ENCODE measurements at places on chromosomes 1 and 21. TPM values are rescaled to one million over a fixed set of nuclear protein-coding genes. Genes with fewer than 3 reads are reported as not detected.

The CLCA4 gene
- polyA plus RNA-seq: 0.34 TPM

The AVPR1B gene
- not detected for polyA plus RNA-seq

The SPRR1A gene
- not detected for polyA plus RNA-seq

The CFHR5 gene
- polyA plus RNA-seq: not detected

The SPATA45 gene
- not detected for polyA plus RNA-seq

The BMP8B gene
- 0.06 TPM for polyA plus RNA-seq

The MMEL1 gene
- polyA plus RNA-seq: not detected

The LGR6 gene
- polyA plus RNA-seq: 0.15 TPM

The TMEM81 gene
- polyA plus RNA-seq: 1.9 TPM

The CYP4X1 gene
- 0.22 TPM for polyA plus RNA-seq

The MFSD2A gene
- polyA plus RNA-seq: 49.3 TPM

The NUDT4B gene
- 15.7 TPM for polyA plus RNA-seq

The JAM2 gene
- polyA plus RNA-seq: 0.01 TPM

The ATAD3C gene
- 2.6 TPM for polyA plus RNA-seq

The OR2T11 gene
- not detected for polyA plus RNA-seq

The MARK1 gene
- polyA plus RNA-seq: 5.0 TPM

The FAM110D gene
- polyA plus RNA-seq: not detected

The FMO2 gene
- not detected for polyA plus RNA-seq

The KLF17 gene
- 0.01 TPM for polyA plus RNA-seq

The CCDC17 gene
- polyA plus RNA-seq: 0.17 TPM

The PTGFR gene
- polyA plus RNA-seq: 0.02 TPM

The HSPB7 gene
- polyA plus RNA-seq: not detected

The ALPL gene
- 0.09 TPM for polyA plus RNA-seq

The ATAD3A gene
- polyA plus RNA-seq: 37.0 TPM

The ARMH1 gene
- polyA plus RNA-seq: 0.51 TPM

The ERVH48-1 gene
- not detected for polyA plus RNA-seq

The ARHGAP30 gene
- polyA plus RNA-seq: 0.03 TPM

The SPRR1B gene
- polyA plus RNA-seq: 168 TPM

The TRAF3IP3 gene
- not detected for polyA plus RNA-seq

The OR4F16 gene
- not detected for polyA plus RNA-seq

The UBXN10 gene
- not detected for polyA plus RNA-seq

The SMPDL3B gene
- 13.9 TPM for polyA plus RNA-seq

The DCDC2B gene
- polyA plus RNA-seq: not detected

The SELP gene
- not detected for polyA plus RNA-seq

The CLK2 gene
- 36.1 TPM for polyA plus RNA-seq

The CBR3 gene
- 6.5 TPM for polyA plus RNA-seq

The SMCP gene
- polyA plus RNA-seq: not detected

The UBXN11 gene
- polyA plus RNA-seq: 8.5 TPM

The LYPD8 gene
- not detected for polyA plus RNA-seq

The CFAP107 gene
- not detected for polyA plus RNA-seq

The BLACAT1 gene
- polyA plus RNA-seq: 1.8 TPM

The NOS1AP gene
- polyA plus RNA-seq: 0.28 TPM

The POTED gene
- polyA plus RNA-seq: not detected

The F13B gene
- polyA plus RNA-seq: not detected

The CLEC20A gene
- polyA plus RNA-seq: not detected

The ATF3 gene
- polyA plus RNA-seq: 1.3 TPM

The SLC6A9 gene
- polyA plus RNA-seq: 12.9 TPM

The L1TD1 gene
- polyA plus RNA-seq: 0.37 TPM

The LRRC71 gene
- not detected for polyA plus RNA-seq

The CDC20 gene
- polyA plus RNA-seq: 215 TPM

The CDA gene
- polyA plus RNA-seq: 371 TPM

The OR2T2 gene
- polyA plus RNA-seq: not detected

The GNG4 gene
- 0.25 TPM for polyA plus RNA-seq

The PERM1 gene
- polyA plus RNA-seq: not detected
